Stimulated activated naive CD8-positive, alpha-beta T cell treated with anti-CD3 and anti-CD28 coated beads, Interleukin-15, amount 100 ng/mL, for 72 hours (primary cell): ENCODE measurements at places on chromosomes 1 and 21.

DNA sequence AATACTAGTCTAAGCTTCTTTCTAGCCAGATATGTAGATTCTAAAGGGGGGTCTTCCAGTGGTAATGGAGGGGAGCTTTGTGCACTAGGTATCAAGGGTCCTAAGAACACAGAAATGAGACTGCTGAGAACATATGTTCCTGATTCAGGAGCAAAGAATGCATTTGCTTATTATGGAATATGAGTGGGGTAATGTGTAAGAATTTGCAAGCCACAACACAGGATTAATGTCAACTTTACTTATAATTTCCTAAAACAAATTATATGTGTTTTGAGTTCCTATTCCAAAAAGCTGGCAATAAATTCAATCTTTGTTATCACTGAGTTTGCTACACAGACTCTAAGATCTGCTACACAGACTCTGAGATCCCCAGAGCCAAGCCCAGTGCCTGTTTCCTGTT is 357.0 kb upstream of the PTBP2 start:
- DNase-seq = no peak

DNA sequence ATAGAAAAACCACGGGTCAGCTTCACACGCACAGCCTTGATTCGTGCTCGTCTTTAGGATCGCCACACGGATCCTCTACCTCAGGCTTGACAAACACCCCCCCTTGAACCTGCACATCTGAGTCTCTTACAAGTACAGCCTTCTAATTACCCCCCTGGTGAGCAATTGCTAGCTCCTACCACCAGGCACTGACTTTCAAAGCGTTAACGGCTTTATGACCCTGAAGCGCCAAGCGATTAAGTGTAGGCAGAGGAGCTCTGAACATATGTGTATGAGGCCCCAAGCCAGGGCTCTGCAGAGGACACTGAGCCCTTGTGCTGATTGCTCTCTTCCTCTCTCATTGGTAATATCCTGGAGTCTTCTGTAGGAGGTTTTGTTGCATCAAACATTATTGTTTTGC is 55.7 kb upstream of the EPHA8 start:
- no peak for DNase-seq

- DNase-seq = no peak
Observed at GRCh38 chr1:178282949-178283367, 189.1 kb downstream of the RASAL2 start.

DNA sequence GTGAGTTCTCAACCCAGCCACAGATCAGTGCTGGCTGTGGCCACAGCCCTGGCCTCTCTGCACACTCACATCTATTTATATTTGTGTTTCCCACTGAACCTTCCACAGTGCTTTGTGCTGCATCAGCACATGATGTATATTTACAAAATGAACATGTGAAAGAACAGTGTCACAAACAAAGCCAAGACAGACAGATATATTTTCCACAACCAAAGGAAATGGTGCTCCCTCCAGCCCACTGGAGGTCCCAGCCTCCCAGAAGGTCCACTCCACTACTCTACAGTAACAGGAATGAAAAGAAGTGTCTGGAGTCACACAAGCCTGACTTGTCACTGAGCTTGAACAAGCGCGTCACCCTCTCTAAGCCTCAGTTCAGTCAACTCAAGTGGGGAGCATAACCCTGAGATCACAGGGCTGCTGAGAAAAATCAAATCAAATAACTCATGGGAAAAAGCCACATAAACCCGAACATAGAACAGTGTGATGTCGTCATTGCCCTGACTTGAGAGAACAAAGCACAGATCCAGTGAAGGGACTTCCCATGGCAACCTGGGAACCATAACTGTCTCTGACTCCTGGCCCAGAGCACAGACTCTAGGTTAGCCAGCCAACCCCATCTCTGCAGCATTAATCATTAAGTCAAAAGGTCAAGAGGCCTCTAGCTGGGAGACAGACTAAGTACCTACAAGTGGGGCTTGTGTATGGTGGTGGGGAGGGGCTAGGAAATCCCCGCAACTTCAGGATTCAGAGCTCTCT is 121.2 kb downstream of the TRABD2B start:
- DNase-seq = no peak

- no peak for DNase-seq
Observed at GRCh38 chr1:237913345-237913744, 22.6 kb upstream of the ZP4 start.

DNA sequence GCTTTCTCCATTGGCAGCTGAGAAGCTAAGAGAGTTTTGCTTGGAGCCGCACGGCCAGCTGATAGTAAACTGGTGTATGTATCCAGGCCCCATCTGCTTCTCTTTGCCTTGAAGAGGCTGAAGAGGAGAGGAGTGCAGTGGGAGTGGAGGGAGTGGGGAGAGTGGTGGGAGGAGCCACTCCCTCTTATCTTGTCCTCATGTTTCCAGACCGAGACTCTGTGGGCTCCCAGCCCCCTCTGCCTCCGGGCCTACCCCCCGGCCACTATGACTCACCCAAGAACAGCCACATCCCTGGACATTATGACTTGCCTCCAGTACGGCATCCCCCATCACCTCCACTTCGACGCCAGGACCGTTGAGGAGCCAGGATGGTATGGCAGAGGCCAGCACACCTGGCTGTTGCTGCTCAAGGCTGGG is 6.0 kb upstream of the LRRC71 start:
- DNase-seq = no peak

DNA sequence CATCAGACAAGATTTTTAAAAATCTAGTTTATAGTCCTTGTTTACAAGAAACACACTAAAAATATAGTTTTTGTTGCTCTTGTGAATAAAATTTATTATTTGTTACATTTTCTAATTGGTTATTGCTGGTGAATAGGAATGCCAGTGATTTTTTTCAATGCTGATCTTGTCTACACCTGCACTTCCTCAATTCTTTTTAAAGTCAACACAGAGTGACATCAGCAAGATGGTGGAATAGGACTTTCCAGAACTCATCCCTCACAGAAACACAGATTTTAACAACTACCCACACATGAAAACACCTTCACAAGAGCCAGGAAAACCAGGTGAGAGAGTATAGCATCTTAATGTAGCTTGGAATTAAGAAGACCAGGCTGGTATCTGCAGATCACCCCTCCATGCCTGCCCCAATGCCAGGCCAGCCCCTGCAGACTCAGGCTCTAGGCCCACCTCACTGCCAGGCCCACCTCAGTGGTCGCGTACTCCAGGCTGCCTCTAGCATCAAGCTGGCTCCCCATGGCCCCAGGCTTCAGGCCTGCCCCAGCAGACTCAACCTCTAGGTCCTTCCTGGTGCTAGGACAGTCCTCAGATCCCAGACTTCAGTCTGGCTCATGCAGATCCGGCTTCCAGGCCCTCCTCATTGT is 117.6 kb downstream of the WDR3 start:
- no peak for DNase-seq

DNA sequence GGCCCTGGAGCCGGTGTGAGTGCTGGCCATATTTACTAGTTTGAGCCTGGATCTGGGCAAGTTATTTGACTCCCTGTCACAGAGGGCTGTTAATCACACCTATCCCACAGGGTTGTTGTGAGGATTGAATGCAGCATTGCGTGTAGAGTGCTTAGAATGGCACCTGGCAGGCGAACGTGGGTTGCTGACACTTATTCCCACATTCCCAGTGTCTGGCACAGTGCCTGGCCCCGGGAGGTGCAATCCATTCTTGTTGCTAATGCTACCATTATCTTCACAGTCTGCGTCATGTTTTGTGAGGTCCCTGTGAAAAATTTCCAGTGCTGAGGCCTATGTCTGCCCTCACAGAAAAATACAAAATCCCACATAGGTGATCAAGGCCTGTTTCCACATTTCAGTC is 66.1 kb downstream of the CD2 start:
- DNase-seq = no peak

GRCh38 chr1:213065800-213066199 is 14.8 kb downstream of the RPS6KC1 start:
- no peak for DNase-seq

GRCh38 chr1:153526132-153526543 is 9.7 kb downstream of the S100A6 start:
- no peak for DNase-seq

- DNase-seq = peak; percentile 28
Observed at GRCh38 chr1:25118546-25118945, 113.8 kb downstream of the SYF2 start.

- peak; percentile 13 for DNase-seq
Observed at GRCh38 chr1:211643324-211644212, 31.9 kb downstream of the NEK2 start.

GRCh38 chr1:27011058-27011764 is 1.4 kb downstream of the TENT5B start:
- no peak for DNase-seq

- no peak for DNase-seq
Observed at GRCh38 chr21:45748593-45748992, 105.1 kb downstream of the PCBP3 start.

GRCh38 chr21:33981391-33982101 is 65.9 kb upstream of the ATP5PO start:
- peak; percentile 22 for DNase-seq

DNA sequence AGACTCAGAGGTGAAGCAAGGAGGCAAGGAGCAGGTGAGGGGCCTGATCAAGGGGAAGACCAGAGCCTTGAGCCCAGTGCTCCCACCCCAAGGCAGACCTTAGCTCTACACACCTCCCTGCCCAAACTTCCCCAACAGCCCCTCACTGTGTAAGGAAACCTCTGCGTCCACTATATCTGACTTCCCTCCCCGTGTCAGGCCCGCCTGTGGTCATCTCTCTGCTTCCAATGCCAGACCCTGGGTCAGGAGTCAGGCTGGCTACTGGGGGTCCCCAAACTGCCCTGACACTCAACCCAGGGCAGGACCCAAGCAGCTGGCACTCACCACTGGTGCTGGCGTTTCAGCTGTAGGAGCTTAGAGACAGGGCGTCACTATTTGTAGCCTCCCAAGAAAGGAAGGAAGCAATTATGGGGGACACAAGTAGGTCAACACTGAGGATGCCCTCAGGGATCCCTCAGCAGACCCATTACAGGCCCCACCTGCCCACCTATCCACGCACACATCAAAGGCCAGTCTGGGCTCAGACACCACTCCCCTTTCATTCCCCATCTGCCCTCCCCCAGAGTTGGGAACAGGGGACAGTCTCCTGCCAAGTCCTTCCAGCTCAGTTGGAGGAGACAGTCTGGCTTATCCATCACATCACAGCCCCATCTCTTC is 811 bp upstream of the S100A3 start:
- no peak for DNase-seq

DNA sequence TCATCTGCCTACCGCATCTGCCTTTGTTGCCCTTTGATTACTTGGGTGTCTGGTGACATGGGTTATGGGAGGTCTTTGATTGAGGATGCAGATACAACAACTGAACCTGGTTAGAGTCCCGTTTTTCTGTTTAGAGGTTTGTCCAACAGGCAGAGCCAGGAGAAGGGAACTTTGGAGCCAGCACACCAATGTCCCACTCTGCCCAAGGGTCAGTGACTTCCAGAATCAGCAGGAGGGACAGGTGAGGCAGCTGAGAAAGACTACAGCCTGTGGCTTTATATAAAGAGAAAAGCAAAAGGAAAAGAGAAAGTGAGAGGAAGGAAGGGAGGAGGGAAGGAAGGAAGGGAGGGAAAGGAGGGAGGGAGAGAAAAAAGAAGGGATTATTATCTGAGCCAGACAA is 101.5 kb upstream of the ZNF644 start:
- DNase-seq = no peak

DNA sequence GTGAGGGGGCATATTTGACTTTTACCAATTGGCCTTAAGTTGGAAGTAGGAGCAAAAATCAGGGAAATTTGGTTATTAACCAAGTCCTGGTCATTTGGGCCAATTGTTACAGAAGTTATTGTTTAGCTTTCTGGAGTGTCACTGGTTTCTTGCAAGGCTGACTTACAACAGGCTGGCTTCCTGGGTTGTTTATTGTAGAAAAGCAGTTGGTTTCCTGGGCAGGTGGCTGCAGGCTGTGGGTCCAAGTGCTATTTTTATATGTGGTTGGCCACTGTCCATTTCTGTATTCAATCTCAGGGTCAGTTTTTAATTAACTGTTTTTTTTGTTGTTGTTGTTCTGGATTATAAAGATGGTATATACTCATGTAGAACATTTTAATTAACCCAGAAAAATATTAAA is 174.1 kb downstream of the KCNJ6 start:
- no peak for DNase-seq

DNA sequence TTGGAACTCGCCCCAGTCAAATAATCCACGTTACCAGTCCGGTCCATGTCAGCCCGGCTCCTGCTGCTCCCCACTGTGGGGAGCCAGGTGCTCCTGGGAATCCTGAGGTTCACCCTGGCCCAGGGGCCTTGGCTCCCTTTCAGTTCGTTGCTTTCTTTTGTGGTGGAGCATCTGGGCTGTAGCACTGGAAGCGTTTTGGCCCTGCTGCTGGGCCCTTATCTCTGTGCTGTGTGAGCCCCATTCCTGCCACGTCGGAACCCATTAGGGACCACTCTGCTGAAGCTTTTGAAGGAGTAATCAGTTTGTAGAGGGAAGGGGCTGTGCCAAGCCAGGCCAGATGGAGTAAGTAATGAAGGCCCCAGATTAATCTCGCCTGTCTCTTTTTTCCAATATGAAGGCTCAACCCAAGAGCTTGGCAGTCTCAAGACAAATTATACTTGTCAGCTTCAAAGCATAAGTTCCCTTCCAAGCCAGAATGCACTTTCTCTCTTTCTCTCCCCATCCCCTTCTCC is 82.3 kb downstream of the PGM1 start:
- DNase-seq = no peak

DNA sequence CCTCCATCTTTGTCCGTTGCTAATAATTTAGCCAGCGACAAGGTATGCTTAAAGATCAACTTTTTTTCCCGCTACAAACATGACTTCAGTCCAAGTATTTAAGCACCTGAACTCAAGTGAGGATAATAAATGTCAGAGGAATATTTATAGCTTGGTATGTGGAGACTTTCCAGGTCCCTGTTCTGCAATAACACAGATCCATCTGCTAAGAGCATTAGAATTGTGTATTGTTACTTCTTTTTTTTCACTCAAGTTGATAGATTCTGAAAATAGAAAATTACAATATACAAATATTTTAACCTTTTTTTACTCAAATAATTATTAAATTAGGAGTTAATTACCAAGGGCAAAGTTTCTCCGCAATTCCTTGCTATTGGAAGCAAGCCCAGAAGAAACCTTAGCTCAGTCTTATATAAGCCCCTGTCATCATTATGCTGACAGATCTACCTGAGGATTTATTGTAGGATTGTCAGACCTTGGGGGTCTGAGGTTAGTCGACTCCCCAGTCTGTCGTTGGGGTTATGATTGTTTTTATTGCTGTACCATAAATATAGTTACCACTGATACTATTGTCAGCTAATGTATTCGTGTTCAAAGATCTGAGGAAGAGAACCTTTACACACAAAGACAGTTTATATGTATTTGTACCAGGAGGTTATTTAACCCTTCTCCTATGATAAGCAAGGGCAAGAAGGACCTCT is 337.9 kb downstream of the TBX15 start:
- DNase-seq = no peak

- no peak for DNase-seq
Observed at GRCh38 chr21:44949161-44949778, 9.4 kb downstream of the SLX9 start.

DNA sequence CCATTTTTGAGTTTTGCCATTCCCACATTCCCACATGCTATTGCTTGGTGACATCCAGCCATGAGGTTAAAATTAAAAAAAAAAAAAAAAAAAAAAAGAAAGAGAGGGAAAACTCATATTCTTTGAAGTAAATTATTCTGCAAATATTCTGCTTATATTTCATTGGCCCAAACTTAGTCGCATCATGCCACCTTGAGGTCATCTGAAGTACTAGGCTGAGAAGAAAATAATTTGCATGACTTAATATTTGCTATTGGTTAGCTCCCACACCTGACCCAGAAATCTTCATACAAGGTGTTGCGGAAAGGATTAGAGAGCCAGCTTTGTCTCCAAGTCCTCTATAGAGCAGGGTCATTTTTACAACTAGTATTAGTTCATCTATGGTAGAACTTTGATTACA is 2206.0 kb downstream of the MRPL39 start:
- DNase-seq = no peak
